Effector CD8-positive, alpha-beta T cell (primary cell): ENCODE measurements at places on chromosomes 5 and 9.

DNA sequence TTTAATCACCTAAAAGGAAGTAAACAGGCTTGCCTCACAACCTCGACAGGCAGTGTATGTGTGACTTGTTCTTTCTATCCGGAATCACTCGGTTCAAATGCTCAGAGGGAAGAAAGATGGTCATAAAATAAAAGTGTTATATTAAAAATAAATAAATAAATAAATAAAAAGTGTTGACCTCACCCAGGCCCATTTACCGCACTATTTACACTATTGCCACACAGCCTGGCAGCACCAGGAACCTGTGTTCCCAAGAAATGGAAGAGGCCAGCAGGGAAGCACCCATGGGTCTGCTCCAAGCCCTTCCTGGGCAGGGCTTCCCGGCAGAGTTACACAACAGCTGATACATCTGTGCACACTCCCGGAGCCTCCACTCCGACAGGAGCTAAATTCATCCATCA, 127.9 kb downstream of the EFNA5 start:
- no peak for DNase-seq

DNA sequence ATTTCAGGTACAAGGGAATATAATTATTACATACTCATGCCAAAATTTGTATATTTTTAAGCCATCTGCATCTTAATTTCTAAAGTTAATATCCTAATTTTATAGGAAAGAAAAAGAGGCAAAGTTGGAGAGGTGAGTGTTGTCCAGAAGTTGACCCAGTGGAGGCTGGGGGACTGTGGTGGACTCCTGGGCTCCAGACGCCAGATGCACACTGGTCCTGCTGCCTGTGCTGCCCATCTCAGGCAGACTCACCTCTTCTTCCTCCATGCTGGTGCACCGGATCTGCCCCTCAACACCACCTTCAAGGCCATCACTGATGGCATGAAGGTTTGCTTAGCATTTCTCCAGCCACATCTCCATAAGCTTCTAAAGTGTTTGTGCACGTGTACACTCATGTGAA, 220.8 kb upstream of the NFIL3 start:
- no peak for DNase-seq

GRCh38 chr5:59116231-59116865, 533.5 kb downstream of the RAB3C start:
- DNase-seq: no peak

DNA sequence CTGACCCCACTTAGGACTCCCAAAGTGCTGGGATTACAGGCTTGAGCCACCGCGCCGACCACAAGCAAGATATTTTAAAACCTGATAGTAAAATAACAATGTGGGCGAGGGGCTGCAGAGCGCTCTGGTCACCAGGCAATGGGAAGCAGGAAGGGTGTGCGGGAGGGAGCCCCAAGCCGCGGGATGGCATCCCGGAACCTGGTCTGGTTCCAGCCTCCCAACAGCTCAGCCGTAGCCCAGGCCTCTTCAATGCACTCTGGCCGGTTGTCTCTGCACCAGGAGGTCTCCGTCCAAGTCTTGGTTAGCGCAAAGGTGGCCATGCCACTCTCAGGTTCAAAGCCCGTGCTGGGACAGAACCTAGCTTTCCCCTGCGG, 694 bp upstream of the UAP1L1 start:
- DNase-seq: no peak

DNA sequence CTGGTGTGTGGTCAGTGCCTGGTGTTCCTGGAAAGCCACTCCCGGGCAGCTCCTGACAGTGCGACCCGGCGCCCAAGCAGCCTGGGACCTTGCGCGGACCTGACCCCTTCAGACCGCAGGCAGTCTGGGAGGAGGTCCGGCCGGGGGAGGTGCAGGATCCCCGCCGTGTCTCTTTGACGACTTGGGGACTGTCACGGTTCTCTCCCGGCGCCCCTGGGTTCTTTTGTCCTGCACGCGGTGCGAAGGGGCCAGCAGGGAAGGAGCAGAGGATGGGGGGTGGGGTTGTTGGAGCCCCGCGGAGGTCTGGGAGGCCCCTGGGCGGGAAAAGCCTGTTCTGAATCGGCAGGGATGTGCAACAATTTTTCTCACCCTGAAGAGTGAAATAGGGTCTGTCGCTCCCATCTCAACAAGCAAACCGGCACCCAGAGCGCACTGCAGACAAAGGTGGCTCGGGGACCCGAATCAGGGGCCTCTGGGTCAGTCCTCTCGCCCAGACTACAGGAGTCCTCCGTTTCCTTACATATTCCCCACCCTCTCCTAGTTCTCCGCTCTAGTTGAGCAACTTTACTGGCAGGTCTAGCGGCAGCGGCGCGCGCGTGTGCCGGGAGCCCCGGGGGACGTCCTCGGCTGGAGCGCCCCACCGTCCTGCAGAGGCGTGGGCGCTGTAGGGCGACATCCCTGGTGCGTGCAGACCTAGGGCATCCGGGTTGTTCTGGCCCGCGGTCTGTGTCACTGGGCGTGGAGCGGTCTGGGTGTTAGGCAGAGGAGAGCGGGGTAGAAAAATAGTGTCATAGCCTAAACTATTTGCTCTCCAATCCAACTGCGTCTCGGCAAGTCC, 1.2 kb downstream of the VCAN start:
- no peak for DNase-seq

DNA sequence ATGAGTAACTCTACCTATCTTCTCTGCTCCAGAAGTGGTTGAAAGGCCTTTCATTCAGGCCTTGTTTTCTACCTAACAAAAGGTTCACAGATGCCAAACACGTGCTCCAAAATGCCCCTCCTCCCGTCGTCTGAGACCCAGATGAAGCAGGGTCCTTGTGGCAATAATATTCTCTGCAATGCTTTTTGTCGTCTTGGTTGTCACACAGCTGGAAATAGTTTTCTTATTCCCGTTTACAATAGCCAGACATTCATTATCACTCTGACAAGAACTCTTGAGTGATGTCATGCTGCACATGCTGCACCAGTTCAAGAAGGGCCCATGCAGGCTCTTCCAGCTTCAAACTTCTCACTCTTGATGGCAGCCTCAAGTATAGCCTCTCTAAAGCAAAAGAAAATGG, 7.8 kb downstream of the LPAR1 start:
- DNase-seq: no peak

- DNase-seq: no peak
These were observed 15.6 kb downstream of the FCN2 start for GRCh38 chr9:134895908-134896833.

DNA sequence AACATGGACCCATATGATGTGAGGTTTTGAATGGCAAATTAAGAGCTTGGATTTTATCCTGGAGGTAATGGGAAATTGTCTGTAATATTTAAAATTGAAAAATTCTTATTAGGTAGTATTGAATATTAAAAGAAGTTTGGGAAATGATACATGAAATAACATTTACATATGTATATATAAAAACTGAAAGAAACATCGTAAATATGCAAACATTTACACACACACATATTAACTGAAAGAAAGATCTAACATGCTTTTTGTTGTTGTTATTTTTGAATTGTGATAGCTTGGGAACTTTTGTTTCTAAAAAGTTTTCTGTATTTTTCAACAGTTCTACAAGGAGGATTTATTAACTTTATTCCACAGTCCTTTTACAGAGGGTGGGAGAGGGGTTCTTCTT, 82.8 kb upstream of the ITGA2 start:
- no peak for DNase-seq
